Esophagus squamous epithelium (tissue), 5 donors: ENCODE measurements at places on chromosomes 7 and 10.

DNA sequence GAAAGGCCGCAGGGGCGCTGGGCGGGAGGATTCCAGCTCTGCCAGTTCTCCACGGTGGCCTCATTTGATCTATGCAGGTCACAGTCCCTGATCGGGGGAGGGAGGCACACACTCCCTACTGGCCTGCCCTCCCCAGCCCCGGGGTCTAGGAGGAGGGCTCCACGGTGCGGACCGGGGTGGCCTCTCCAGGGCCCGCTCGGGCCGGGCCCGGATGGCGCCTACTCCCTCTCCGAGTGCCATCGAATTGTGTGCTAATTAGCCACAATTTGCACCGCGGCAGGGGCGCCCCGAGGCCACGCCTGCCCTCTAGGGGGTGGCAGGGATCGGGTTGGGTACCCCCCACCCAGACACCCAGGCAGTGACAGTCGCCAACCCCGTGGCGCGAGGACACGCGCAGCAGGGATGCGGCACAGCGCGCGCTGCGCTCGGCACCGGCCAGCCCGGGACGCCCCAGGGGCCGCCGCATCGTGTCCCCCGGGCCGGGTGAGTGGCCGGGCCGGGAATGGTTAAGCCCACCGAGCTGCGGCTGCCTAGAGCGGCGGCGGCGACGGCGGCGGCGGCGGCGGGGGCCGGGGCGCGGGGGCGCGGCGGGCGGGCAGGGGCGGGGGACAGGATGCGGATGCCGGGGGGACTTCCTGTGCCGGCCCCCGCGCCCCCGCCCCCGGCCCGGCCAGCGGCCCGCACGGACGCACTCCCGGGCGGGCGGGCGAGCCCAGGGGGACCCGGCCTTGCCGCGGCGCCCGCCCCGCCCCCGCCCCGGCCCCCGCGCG lies at the start of gene ZNF853:
TSS of gene ZNF853 (plus strand) at position 658 of the 770 bp plus-strand sequence. CDS start 565 bp downstream, outside the sequence.
- DNase-seq = no peak

DNA sequence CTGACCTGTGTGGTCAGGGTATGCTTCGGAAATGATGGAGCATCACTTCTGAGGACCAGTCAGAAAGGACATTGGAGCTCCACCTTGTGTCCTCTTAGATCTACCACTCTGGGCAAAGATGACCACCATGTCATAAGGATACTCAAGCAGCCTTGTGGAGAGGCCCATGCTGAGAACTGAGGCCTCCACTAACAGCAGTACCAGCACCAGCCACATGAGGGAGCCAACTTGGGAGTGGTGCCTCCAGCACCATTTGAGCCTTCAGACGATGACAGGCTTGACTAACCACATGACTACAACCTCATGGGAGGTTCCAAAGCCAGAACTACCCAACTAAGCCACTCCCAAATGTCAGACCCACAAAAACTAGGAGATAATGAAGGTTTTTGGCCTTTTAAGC lies 116.0 kb downstream of the NPTX2 start:
- DNase-seq = no peak

- no peak for DNase-seq
Observed at GRCh38 chr7:133853706-133854276, 273.3 kb upstream of the LRGUK start.

- no peak for DNase-seq
Observed at GRCh38 chr10:50614444-50615137, 9.2 kb downstream of the SGMS1 start.

GRCh38 chr7:27364344-27364758 lies 121.7 kb downstream of the EVX1 start:
- DNase-seq = no peak

DNA sequence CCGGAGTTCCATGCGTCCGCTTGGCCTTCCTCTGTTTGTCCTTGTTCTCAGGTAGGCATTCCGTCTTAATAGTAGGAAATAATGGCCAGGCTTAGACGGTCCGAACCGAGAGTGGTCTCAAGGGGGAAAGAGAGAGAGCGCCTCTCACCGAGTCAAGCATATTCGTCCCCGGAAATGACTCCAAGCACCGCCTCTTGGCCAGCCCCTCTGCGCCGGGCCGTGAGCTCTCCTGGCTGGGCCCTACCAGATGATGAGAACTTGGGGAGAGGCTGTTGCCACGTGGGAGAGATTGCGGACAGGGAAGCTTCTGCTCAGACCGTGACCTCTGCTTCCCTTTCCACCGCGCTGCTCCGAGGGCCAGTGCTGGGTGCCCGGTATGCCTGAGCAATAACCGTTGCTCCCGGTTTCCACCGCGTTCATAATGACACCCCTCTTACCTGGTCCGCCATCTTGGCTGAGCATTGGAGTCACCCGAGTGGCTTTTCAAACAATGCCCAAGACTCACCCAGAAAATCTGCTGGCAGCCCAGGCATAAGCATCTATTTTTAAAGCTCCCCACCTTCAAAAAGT lies 251.1 kb upstream of the SHH start:
- DNase-seq = no peak

DNA sequence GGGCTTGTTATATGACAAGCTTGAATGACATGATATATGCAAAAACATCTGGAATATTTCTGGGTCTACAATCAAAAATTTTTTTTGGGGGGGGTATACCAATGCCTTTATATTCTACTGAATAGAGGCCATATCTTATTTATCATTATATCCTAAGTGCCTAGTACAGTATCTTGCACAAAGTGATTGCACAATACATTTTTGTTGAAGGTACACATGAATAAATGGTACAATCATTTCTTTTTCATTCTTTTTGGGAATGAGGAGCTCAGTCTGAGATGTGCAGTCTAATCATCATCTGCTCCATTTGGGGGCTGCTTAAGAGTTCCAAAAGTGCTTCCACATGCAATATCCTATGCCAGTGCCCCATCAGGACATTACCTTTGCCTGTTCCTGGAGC lies 214.6 kb downstream of the KIF20B start:
- no peak for DNase-seq

- no peak for DNase-seq
Observed at GRCh38 chr7:835485-836401, 3.5 kb downstream of the SUN1 start.

GRCh38 chr7:7798510-7798909 lies 80.1 kb upstream of the RPA3 start:
- DNase-seq = no peak

DNA sequence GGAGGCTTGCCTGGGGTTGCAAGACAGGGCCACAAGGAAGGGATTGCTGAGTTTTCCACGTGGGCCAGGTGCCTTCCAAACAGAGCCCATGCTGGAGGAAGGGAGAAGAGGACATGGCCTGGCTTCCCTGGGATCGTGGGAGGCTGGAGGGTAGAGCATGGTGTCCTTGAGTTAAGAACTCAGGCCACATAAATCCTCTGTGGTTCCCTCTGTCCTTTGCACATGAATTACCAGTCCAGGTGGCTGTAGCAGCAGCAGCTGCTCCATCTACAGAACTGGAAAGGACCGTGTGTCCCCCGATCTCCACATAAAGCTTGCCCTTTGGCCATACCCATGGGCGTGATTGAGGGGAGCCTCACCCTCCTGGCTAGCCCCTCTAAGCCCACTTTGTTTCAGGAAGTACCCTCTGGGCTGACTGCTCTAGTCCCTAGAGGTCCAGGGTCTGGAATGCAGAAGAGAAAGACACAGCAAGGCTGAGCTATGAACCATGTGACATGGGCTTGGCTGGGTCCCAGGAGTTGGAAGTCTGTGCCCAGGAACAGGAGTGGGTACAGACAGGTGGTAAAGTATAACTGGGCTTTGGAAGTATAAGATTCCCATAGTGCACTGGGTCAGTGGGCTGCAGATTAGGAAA lies 84.9 kb downstream of the C10orf105 start:
- no peak for DNase-seq

DNA sequence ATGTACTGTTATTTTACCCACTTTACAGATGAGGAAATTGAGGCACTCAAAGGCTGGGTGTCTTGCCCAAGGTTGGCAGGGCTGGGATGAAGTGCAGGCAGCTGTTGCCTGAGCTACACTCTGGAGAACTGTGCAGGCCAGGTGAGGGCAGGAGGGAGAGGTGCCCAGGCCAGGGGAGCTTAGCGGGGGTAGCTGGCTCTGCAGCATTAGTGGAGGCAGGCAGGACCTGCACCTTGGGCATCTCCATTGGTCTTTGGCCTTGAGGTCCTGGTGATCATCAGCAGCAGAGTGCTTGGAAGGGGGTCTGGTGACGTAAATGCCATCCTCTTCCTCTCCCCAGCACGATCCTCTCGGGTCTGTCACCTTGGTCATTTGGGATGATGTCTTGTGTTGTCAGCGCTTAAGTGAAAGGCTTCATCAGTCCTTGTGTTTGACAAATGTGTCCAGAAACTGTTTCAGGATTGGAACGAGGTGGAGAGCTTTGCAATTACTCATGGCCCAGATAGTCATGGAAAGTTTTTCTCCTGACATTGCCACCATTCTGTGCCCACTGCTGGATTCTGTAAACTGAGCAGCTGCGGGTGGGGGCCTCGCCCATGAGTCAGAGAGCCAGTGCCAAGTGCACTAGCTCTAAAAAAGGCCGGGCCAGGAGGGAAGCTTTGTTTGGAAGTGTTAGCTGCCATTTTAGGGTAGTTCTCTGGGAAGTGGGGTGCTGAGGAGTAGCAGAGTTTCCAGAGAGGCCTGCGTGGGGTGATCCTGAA lies 47.6 kb downstream of the TSPAN15 start:
- no peak for DNase-seq

DNA sequence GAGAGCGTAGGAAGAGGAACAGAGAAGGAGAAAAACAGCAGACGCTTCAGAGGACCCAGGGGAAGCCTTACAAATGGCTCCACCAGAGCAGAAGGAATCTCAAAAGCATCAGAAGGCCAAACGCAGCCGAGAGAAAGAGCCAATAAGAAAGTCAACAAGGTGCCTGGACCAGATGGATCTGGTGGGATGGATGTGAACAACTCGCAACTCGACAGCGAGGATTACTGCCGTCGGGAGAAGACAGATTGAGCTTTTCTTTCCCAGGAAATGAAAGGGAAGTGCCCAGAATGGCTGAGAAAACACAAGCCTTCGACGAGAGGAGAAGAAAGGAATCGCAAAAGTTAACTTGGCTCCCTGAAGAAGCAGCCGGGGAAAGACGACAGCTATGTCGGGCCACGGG lies 132.8 kb upstream of the MGMT start:
- DNase-seq = no peak

DNA sequence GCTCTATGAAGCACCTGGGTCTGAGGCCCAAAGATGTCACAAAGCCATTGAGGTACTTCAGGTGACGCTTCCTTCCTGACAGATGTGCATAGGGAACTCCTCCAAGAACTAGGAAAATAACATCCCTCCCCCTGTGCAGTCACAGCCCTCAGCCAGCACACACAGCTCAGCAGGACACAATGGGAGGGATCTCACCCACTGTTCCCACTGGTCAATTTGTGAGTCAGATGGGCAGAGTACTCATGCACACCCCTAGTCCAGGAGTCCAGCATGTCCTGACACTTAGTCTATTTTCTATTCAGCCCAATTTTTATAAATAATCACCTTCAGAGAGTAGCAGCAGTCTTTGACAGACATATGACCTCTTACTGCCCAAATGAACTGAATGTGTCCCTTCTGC lies 60.7 kb upstream of the PFKP start:
- no peak for DNase-seq

DNA sequence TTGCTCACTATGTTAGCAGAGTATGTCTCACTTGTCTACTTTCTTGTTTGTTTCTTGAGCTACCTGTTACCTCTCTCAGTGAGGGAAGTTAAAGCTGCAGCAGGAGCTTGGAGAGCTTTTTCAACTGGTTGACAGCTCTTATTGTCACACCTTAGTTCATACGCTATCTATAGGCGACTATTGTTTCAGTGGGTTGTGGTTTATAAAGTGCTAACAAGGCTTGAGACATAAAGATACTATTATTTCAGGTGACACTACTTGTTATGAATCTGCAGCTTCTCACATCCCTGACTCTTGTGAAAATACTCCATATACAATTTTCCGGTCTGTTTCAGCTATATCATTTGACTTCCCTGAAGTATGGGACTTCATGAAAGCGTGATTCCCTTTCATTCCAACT lies 167.4 kb downstream of the CSTF2T start:
- DNase-seq = no peak

DNA sequence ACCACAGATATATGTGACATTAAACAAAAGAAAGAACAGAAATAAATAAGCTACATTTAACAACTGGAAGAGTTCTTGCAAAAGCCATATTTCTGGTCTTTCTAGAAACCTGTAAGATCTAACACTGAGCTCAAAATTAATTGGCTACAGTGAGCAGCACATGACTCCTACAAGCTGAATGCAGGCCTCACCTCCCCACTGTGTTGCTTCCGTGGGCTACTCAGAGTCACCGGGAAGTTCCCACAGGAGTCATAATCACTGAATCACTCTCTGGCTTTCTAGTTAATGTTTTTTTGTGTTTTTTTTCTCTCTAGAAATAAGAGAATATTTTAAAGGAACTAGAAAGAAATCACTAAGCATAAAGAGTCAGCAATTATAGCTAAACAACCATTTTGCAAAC lies 10.2 kb upstream of the MRPS24 start:
- DNase-seq = no peak

DNA sequence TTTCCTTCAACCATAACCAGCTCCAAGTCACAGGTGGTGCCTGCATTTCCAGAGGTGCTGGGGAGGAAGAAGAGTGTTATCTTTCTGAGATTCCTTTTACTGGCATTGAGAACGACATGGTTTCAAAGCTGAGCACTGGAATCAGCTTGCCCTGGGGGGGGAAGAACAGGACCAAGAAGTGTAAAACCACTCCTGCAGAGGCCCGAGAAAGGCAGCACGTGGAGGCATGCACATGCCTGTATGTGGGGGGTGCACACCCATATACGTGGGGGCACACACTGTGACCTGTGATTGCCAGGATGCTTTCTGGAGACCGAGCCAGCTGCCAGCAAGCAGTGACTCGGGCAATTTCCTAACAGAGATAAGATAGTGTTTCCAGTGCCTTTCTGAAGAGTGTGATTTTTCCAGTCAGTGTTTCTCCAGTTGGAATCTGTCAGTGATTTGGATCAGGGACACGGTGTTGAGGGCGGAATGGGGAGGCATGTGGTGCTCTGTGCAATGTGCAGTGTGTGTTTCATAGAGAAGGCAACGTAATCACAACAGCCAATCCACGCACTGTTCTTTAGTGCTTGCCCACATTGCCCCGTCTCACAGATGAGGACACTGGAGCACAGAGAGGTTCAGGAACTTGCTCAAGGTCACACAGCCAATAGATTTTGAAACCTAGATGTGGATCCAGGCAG lies 4.2 kb downstream of the LRRC27 start:
- DNase-seq = no peak
